ENCODE measurements at places on chromosomes 3 and 15.
A peak's percentile ranks its signal among the peaks of the same experiment; 100 is the strongest.

DNA sequence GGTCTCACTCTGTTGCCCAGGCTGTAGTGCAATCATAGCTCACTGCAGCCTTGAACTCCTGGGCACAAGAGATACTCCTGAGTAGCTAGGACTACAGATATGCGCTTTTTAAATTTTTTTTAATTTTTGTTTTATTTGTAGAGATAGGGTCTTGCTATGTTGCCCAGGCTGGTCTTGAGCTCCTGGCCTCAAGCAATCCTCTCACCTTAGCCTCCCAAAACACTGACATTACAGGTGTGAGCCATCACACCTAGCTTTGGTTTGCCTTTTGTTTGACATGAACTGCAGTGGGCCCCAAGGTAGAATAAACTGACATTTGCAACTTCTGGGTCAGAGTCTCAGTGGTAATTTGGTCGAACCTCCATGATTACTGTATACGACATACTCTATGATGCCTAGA, 7.9 kb upstream of the GLB1 start:
- DNase-seq = no peak

DNA sequence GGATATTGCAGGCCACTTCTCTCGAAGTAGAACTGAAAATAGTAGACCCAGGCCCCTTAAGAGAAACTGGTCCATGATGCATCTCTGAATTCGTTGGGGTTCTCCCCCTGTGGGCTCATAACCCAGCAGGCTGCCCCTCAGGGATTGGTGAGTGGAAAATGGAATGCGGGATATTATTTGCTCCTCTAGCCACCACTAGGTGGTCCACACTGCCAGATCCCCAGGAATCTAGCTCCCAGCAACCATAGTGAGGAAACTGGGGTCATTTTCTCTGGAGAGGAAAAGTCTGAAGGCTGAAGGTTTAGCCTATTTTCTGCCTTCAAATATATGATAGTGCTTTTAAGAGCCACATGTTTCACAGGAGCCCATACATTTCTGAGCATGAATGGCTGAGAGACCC, 6.7 kb downstream of the CX3CR1 start:
- no peak for DNase-seq

GRCh38 chr15:76330080-76330680, 6.4 kb upstream of the ISL2 start:
- peak; percentile 21 for DNase-seq

DNA sequence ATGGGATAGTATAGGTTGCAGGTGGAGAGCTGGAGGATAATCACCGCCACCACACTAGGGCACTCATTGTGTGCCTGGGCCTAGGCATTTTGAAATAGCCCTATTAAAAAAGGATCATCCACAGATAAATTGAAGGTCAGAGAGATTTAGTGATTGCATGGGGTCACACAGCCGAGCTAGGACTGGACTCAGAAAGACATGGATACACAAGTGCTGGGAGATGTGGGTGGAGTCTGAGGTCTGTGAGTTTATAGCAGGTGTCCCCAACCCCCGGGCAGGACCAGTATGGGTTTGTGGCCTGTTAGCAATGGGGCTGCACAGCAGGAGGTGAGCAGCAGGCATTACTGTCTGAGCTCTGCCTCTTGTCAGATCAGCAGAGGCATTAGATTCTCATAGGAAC, 5.3 kb upstream of the ANKDD1A start:
- DNase-seq = no peak

- no peak for DNase-seq
Observed at GRCh38 chr3:169992781-169993180, 26.2 kb downstream of the SEC62 start.

DNA sequence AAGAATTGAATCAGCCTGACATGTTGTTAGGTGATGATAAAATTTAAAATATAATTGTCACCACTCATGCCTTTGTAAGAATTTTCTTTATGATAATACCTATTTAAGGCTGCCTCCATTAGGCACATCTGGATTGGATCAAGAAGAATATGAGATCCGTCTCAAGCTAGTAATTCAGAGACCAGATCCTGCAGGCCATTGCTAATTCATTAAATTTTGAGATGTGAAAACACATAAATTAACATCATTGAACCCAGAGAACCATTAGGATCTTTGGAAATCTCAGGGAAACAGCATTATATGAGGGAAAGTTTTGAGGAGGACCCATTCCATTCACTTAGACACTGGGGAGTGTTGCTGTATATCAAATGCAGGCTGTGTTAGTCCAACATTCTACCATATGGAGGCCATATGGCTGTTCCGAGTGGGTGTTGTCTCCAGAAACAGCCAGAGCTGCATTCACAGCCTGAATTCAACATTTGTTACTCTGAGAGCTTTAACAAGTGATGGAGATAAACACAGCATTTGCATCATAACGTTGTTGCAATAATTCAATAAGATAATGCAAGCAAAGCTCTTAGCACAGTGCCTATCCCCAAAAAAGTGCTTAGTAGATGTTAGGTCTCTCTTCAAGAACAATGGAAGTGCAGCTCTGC, 67.4 kb downstream of the DTWD1 start:
- DNase-seq = no peak

DNA sequence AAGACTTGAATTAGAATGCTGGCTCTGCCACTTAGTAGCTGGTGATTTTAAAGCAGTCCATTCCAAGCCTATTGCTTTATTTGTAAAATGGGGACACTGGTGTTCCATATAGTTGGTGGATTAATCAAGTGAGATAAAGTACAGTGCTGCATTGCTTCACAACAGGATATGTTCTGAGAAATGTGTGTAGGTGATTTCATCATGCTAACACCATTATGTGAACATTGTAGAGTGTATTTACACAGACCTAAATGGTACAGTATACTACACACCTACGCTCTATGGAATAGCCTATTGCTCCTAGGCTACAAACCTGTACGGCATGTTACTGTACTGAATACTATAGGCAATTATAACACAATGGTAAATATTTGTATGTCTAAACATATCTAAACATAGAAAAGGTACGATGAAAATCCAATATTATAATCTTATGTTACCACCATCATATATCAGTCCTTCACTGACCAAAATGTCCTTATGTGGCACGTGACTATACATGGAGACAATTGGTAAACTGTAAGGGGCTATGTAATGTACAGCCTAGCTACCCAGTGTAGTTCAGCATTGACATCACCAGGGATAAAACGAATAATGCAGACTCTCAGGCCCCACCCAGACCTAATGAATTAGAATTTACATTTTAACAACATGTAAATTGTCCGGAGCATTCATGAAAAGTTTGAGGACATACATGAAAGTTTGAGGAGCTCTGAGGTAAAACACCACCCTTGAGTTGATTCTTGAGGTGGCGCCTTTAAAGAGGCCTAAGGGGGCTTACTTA, 121.4 kb upstream of the BFSP2 start:
- no peak for DNase-seq

Measured in NCI-H1092 (cell line).